Upper lobe of right lung (tissue), 1 donor: ENCODE measurements at places on chromosomes 16 and 17. TPM values are rescaled to one million over a fixed set of nuclear protein-coding genes. Genes with fewer than 3 reads are reported as not detected.

- H3K4me1 ChIP-seq = peaks cover 16% of the 10 kb centered on the region
- H3K27ac ChIP-seq = no peak overlapping the region
- H3K36me3 ChIP-seq = peaks cover 3% of the 10 kb centered on the region
- peaks cover 13% of the 10 kb centered on the region for H3K27me3 ChIP-seq
Observed at GRCh38 chr17:50203086-50203485, 1.7 kb upstream of the COL1A1 start.

GRCh38 chr16:87108278-87108677 lies 208.9 kb downstream of the C16orf95 start:
- H3K36me3 ChIP-seq = no peaks in the 10 kb centered on the region
- DNase-seq = no peak
- H3K4me1 ChIP-seq = no peaks in the 10 kb centered on the region

DNA sequence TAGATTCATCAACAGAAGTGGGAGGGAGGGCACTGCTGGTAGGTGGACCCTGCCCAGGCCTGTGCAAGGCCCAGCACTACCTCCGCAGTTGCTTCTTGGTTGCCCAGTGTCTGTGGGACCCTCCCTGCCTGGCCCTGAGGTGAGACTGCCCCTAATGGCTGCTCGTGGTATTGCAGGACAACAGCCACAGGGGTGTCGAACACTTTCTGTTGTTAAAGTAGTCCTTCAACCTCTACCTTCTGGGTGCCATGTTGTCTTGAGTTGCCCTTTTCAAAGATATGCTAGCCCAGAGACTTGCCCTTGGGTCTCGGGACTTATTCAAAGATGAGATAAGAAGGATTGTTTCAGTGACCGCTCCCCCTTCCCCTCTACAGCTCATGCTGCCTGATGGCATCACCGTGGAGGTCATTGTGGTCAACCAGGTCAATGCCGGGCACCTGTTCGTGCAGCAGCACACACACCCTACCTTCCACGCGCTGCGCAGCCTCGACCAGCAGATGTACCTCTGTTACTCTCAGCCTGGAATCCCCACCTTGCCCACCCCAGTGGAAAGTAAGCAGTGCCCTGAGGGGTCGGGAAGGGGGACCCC lies 29.1 kb downstream of the AKAP1 start:
- no peak overlapping the region for H3K27ac ChIP-seq
- no peak for DNase-seq
- H3K27me3 ChIP-seq = no peaks in the 10 kb centered on the region
- peaks cover 68% of the 10 kb centered on the region for H3K36me3 ChIP-seq

DNA sequence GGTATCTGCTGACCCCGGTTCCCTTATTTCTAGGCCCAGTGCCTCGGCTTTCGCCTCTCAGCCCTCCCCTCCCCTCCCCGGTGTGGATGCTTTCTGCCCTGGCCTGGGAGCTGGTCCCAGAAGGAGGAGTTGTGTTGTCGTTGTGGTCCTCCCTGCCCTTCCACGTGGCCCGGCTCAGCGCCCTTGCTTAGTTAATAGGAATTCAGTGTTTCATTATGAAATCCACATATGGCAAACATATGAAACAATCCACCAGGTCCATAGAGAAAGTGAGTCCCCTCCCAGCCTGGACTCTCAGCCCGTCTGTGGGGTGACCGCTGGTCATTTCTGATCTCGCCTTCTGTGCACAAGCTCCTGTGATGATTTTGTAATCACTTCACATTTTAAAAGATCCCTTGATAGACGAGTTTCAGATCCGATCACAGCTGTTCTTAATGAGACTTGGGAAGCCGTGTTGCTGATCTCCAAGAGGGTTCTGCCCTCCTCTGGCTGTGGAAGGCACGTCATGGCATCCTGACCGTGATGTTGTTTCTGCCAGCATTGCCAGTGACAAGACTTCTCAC lies 112.1 kb downstream of the BANP start:
- H3K4me1 ChIP-seq = peaks cover 14% of the 10 kb centered on the region
- no peak for DNase-seq
- no peak overlapping the region for H3K27ac ChIP-seq
- peaks cover 11% of the 10 kb centered on the region for H3K36me3 ChIP-seq
- H3K27me3 ChIP-seq = no peaks in the 10 kb centered on the region
- no peak overlapping the region for H3K4me3 ChIP-seq

- H3K27me3 ChIP-seq = no peaks in the 10 kb centered on the region
- H3K27ac ChIP-seq = no peak overlapping the region
- H3K36me3 ChIP-seq = no peaks in the 10 kb centered on the region
- H3K4me3 ChIP-seq = no peak overlapping the region
- no peak for DNase-seq
Observed at GRCh38 chr16:10813099-10813455, 5.5 kb downstream of the TVP23A start.

The KRTAP3-2 gene
- total RNA-seq = not detected

- no peaks in the 10 kb centered on the region for H3K36me3 ChIP-seq
- H3K27ac ChIP-seq = peak within 1 kb of the TSS; percentile 84
- H3K4me1 ChIP-seq = peaks cover 9% of the 10 kb centered on the region
- no peaks in the 10 kb centered on the region for H3K27me3 ChIP-seq
- peak; percentile 95 for DNase-seq
Observed at GRCh38 chr17:5078106-5079028, at the start of gene ZFP3. Gene ZFP3 (plus strand): TSS chr17:5078467. CDS start chr17:5091505, 13,038 bp downstream.

DNA sequence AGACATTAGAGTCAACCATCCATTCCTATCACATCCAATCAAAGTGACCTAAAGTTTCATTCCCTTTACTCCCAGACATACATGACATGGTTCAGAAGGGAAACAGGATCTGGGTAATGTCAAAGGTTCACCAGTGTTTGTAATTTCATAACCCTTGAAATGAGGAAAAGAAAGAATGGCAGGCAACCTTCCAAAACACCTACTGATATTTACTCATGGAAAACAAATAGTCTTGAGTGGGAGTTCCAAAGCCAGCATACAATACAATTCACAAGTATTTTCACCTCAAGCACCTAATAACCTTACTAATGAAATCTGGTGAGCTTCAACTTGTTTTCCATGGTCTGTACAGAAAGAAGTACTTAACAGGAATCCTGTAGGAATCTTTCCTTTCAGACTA lies 72.5 kb upstream of the AXIN2 start:
- no peak for DNase-seq
- H3K4me3 ChIP-seq = no peak overlapping the region
- H3K27me3 ChIP-seq = no peaks in the 10 kb centered on the region
- no peaks in the 10 kb centered on the region for H3K36me3 ChIP-seq
- H3K27ac ChIP-seq = peak overlapping the region; percentile 25

The ANKS4B gene
- not detected for total RNA-seq

DNA sequence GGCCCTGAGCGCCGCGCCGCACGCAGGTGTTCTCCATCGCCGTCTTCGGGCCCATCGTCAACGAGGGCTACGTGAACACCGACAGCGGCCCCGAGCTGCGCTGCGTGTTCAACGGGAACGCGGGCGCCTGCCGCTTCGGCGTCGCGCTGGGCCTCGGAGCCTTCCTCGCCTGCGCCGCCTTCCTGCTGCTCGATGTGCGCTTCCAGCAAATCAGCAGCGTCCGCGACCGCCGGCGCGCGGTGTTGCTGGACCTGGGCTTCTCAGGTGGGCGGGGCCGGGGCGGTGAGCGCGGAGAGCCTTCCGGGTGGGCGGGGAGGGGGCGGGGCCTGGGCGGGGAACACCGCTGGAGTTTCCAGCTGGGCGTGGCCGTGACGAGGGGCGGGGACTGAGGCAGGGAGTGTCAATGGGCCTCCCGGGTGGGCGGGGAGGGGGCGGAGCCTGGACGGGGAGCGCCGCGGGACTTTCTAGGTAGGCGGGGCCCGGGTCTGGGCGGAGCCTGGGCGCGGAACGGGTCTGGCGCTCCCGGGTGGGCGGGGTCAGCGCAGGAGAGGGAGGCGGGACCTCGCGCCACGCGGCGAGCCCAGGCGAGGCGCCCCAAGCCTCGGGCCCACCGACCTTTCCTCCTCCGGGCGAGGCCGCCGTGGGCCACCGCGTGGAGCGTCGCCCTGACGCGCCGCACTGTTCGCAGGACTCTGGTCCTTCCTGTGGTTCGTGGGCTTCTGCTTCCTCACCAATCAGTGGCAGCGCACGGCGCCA lies 2.4 kb downstream of the SYNGR3 start:
- H3K4me3 ChIP-seq = peak overlapping the region; percentile 41
- peak; percentile 97 for DNase-seq
- peaks cover 16% of the 10 kb centered on the region for H3K4me1 ChIP-seq
- H3K27me3 ChIP-seq = peaks cover 27% of the 10 kb centered on the region

The NDUFAF8 gene
- total RNA-seq = 32.6 TPM

- H3K4me1 ChIP-seq = peaks cover under 1% of the 10 kb centered on the region
- H3K27me3 ChIP-seq = no peaks in the 10 kb centered on the region
- H3K27ac ChIP-seq = no peak overlapping the region
Observed at GRCh38 chr17:82200743-82201497, 11.7 kb downstream of the CCDC57 start.

The CTF1 gene
- total RNA-seq = 9.3 TPM

The PRSS8 gene
- 103 TPM for total RNA-seq

The MT1A gene
- total RNA-seq = 4.9 TPM

- no peak overlapping the region for H3K4me3 ChIP-seq
- H3K36me3 ChIP-seq = peaks cover 36% of the 10 kb centered on the region
- H3K27ac ChIP-seq = no peak overlapping the region
- no peaks in the 10 kb centered on the region for H3K4me1 ChIP-seq
- DNase-seq = no peak
- no peaks in the 10 kb centered on the region for H3K27me3 ChIP-seq
Observed at GRCh38 chr16:31708348-31708747, 165.3 kb upstream of the ZNF267 start.

The CFAP97D1 gene
- not detected for total RNA-seq

The TAX1BP3 gene
- 108 TPM for total RNA-seq

DNA sequence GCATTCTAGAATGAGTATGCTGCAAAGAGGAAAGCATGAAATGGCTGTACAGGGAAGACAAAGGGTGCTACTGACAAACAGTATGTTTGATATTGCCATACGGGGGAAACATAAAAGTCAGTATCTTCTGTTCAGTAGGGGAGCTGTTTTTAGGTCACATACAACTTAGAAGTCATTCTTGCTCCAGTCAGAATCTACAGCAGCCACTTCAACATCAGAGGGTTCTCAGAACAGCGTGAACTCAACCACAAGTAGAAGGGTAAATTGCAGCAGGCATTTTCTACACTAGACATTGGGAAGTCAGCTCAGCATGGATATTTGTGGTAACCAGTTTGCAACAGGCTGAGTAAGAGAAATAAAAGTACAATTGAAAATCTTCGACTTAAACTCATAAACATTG lies 1241.8 kb upstream of the GOT2 start:
- H3K36me3 ChIP-seq = no peaks in the 10 kb centered on the region
- H3K4me1 ChIP-seq = no peaks in the 10 kb centered on the region
- no peak overlapping the region for H3K27ac ChIP-seq

The CD300LF gene
- total RNA-seq = 38.0 TPM

The SLC16A5 gene
- total RNA-seq = 40.5 TPM

DNA sequence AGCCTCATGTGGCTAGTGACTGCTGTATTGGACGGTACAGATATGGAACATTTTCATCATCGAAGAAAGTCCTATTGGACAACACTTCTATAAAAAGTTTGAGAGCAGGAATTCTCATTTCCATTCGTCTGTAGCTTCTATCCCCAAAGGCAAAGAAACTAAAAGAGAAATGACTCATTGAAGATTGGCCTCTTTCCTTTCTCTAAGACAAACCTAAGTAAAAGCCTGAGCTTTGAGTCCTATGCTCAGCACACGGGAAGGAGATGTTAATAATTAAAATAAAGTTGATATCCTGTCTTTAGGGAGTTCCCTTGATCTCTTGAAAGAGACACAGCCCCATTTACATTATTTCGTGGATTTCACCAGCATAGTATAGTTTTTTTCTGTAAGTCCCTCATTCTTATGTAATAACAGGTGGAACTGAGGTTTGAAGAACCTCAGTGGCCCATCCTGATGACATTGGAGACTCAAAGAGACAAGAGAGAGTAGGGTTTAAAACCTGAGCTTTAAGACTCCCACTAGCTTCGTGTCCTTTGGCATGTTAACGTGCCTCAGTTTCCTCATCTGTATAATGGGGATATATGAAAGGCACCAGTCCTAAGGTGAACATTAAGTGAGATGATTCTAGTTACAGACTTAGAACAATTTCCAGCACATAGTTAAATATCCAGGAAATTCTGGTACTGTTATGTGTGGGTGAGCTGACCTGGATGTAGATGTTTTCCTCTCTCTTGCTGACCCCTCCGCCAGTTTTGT lies 174.0 kb downstream of the IRX3 start:
- no peaks in the 10 kb centered on the region for H3K27me3 ChIP-seq
- DNase-seq = no peak
- no peak overlapping the region for H3K4me3 ChIP-seq
- H3K36me3 ChIP-seq = peaks cover 27% of the 10 kb centered on the region

DNA sequence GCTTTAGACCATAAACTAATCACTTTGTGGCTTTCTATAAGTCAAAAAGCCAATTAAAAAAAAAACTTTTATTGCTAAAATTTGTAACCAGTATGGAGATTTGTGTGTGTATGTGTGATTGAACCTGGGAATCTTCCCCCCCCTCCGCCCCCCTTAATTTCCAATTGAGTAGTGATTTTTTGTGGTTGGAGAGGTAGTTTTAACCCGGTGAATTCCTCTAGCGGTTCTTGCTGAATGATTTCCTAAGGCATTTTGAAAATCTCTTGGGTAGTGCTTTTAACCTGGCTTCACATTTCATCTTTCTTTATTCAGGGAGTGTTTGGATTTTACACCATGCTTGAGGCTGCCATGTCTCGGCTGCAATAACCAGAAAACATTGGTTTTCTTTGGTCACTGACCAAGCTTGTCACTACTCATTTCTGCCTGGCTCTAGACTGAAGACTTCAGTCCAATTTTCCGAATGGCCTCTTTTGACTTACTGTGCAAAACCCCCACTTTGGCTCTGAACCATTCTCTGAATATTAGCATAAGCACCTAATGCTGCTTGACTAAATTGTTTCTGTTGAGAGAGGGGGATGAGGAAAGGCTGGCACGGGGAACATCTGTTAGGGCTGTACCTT lies 35.6 kb downstream of the PRKCA start:
- H3K27ac ChIP-seq = no peak overlapping the region
- DNase-seq = no peak
- no peaks in the 10 kb centered on the region for H3K27me3 ChIP-seq
- H3K4me1 ChIP-seq = peaks cover 15% of the 10 kb centered on the region
- no peaks in the 10 kb centered on the region for H3K36me3 ChIP-seq

The CTRB1 gene
- total RNA-seq = not detected

The EFTUD2 gene
- total RNA-seq = 74.4 TPM

- H3K27me3 ChIP-seq = no peaks in the 10 kb centered on the region
- H3K4me3 ChIP-seq = peak overlapping the region; percentile 77
- peak; percentile 95 for DNase-seq
- H3K27ac ChIP-seq = peak overlapping the region; percentile 86
- peaks cover 36% of the 10 kb centered on the region for H3K4me1 ChIP-seq
Observed at GRCh38 chr17:16438557-16439302, 23.4 kb downstream of the TRPV2 start.

DNA sequence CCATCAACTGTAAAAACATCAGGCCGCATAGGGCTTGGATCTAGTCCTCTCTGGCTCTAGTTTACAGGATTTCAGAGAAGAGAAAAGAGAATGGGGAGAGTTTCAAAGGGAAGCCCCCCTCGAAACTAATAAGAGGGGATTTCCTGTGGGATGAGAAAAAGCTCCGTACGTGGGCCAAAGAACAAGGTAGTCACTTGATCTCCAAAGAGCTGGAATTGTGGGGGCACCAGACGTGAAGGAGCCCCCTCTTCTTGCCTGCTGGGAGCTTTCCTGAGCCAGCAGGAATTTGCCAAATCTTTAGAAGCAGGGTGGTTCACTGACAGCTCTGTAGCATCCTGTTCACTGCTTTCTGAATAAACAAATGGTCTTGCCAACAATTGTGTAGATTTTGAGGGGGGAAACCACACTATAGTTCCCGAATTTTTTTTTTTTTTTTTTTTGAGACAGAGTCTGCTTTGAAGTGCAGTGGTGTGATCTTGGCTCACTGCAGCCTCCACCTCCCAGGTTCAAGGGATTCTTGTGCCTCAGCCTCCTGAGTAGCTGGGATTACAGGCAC lies 7.0 kb upstream of the TMIGD1 start:
- peak overlapping the region; percentile 76 for H3K27ac ChIP-seq
- no peaks in the 10 kb centered on the region for H3K27me3 ChIP-seq
- no peak overlapping the region for H3K4me3 ChIP-seq
- peaks cover 40% of the 10 kb centered on the region for H3K4me1 ChIP-seq
- DNase-seq = no peak
- H3K36me3 ChIP-seq = no peaks in the 10 kb centered on the region
